ENCODE measurements at places on chromosomes 12 and 14. TPM values are rescaled to one million over a fixed set of nuclear protein-coding genes. Genes with fewer than 3 reads are reported as not detected.

The CD27 gene
- total RNA-seq = 0.37 TPM

The PIANP gene
- 5.2 TPM for total RNA-seq

The KRT83 gene
- total RNA-seq = not detected

The CABP1 gene
- 3.1 TPM for total RNA-seq

The HSPB8 gene
- 3.0 TPM for total RNA-seq

The STYK1 gene
- 0.37 TPM for total RNA-seq

The CEP170B gene
- 28.8 TPM for total RNA-seq

The LRP1-AS gene
- total RNA-seq = not detected

The CYP46A1 gene
- total RNA-seq = 0.59 TPM

The C1QL4 gene
- total RNA-seq = 1.9 TPM

The CFAP73 gene
- total RNA-seq = not detected

The LRP1 gene
- total RNA-seq = 98.4 TPM

The IL26 gene
- not detected for total RNA-seq

The SLC25A47 gene
- 0.13 TPM for total RNA-seq

The PAH gene
- total RNA-seq = 8.0 TPM

The MBIP gene
- 31.4 TPM for total RNA-seq

The ARHGEF25 gene
- 24.4 TPM for total RNA-seq

The KRT6C gene
- total RNA-seq = not detected

The PSMC6 gene
- total RNA-seq = 103 TPM

The SLCO1B1 gene
- total RNA-seq = 0.09 TPM

The ACSS3 gene
- total RNA-seq = 19.3 TPM

The GPR68 gene
- total RNA-seq = 0.33 TPM

The IFNG-AS1 gene
- not detected for total RNA-seq

The NAP1L1 gene
- total RNA-seq = 1,012 TPM

The PLBD1 gene
- 15.2 TPM for total RNA-seq

The SMAGP gene
- total RNA-seq = 12.4 TPM

The YAF2 gene
- 1.9 TPM for total RNA-seq

The FERMT2 gene
- total RNA-seq = 136 TPM

The SLC8A3 gene
- 0.07 TPM for total RNA-seq

The SLC39A2 gene
- total RNA-seq = not detected

The PA2G4 gene
- 248 TPM for total RNA-seq

The AMN gene
- total RNA-seq = 1.9 TPM

The SALL2 gene
- total RNA-seq = 287 TPM

The ZNF891 gene
- 2.1 TPM for total RNA-seq

The PIWIL1 gene
- not detected for total RNA-seq

The TMEM132D gene
- total RNA-seq = 6.1 TPM

The MYL2 gene
- total RNA-seq = not detected

The MFAP5 gene
- 0.26 TPM for total RNA-seq

The NFE2 gene
- 1.5 TPM for total RNA-seq

The INHBC gene
- not detected for total RNA-seq

The MUCL1 gene
- total RNA-seq = not detected

The ZC2HC1C gene
- total RNA-seq = 1.4 TPM

Measured in H9 (cell line).